ENCODE measurements at places on chromosomes 2 and 18. TPM values are rescaled to one million over a fixed set of nuclear protein-coding genes. Genes with fewer than 3 reads are reported as not detected.

DNA sequence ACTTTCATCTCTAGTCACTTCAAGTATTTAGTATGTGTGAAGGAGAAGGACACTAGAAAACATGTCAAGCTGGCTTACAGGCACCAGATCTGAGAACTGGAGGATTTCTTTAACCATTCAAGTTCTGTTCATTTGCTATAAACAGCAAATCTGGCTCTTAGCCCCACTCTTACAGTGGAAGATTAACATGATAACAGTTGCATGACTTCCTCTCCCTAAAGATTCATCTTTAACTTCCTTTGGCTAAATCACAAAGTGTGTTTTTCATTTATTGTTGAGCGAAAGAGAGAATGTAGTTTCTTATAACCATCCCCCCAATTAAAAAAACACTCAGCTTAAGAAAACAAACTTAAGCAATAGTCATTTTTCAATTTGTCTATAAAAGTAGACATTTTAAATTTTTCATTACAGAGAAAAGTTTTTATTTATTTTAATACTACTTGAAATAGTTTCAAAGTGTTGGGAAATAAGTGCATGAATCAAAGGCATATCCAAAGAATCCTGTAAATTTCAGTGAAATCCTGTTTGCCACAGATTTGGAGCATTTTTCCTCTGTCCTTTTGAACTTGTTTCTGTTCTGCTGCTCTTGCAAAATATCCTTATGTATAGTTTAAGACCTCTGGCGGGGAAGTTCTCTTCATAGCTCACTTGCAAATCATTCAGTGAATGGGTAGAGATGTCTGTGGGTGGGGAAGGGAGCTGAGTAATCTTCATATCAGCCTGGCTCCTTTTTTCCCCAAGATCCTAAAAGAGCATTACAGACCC is 241.0 kb upstream of the RBBP8 start:
- peak; percentile 96 for DNase-seq

DNA sequence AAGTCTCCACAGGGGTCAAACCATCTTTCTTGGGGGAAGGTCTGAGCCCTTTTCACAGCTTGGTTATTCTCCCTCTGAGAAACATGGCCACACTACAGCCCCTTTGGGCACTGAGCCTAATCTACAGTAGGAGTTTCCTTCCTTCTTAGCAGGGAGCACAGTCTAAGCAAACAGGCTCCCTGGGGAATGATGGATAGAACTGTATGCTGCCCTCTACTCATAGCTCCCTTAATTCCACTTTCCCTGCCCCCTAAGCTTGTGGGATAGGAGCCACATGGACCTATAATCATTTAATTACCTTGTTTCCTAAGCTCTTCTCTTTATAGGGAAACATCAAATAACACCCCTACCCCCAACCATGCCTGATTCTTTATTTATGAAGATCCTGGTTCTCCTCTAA is 442.1 kb upstream of the MEX3C start:
- no peak for DNase-seq

- DNase-seq = no peak
Measured at GRCh38 chr18:76515576-76515975, 20.5 kb upstream of the ZNF516 start.

DNA sequence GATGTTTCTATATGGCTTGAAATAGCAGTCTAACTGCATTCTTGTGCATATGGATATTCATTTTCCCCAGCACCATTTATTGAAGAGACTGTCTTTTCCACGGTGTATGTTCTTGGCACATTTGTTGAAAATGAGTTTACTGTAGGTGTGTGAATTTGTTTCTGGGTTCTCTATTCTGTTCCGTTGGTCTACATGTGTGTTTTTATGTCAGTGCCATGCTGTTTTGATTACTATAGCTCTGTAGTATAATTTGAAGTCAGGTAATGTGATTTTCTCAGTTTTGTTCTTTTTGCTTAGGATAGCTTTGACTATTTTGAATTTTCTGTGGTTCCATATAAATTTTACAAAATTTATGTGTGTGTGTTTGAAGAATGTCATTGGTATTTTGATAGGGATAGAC is 201.0 kb downstream of the MBD5 start:
- no peak for DNase-seq

DNA sequence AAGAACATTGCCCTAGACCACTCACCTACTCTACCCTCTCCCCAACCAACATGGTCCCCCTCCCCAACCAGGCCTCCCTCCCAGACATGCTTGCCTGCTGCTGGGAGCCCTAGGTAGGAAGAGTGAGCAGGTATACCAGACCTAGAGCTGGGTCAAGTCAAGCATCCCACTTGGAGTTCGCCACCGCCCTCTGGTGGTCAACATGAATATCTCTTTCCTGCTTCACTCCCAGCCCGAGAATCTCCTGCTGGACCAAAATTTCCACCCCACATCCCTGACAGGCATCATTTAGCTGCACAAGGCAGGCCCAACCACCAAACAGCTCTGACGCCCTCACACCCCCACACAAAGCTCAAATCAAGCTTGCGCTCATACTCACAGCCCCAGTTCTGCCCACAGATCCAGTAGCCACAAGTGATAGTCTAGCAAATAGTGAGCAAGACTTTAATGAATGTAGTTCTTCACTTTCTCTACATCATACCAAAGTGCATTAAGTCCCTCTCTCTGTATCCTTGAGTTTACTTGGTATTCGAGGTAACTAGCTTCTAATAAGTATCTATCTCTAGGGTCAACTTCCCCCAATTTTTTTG is 116.0 kb downstream of the TNS1 start:
- DNase-seq = no peak

DNA sequence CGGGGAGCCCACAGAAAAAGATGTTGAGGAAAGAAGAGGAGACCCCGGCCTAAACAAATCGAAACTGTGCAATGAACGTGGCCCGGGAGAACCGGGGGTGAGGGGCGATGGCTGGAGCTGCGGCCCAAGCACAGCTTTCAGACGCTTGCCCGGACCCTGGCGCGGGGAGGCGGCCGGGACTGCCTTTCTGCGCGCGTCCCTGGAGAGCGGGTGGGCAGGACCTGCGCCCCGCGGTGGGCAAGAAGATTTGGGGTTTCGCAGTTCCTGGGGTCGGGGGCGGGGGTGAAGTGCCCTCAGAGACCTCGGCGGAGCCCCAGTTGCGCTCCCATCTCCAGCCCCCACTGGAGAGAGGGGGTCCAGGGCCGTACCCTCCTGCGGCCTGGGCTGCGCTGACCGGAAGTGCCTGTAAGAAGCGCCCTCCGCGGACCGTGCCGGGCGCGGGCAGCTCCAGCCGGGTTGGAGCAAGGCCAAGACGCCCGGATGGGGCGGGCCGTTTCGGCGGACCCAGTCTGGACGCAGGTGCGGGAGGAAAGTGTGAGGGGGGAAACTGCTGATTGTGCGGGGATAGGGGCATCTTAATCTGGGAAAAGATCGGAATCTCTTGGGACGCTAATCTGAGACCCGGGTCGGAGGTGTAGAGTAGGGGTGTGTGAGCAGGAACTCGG is 11.6 kb downstream of the EN1 start:
- no peak for DNase-seq

DNA sequence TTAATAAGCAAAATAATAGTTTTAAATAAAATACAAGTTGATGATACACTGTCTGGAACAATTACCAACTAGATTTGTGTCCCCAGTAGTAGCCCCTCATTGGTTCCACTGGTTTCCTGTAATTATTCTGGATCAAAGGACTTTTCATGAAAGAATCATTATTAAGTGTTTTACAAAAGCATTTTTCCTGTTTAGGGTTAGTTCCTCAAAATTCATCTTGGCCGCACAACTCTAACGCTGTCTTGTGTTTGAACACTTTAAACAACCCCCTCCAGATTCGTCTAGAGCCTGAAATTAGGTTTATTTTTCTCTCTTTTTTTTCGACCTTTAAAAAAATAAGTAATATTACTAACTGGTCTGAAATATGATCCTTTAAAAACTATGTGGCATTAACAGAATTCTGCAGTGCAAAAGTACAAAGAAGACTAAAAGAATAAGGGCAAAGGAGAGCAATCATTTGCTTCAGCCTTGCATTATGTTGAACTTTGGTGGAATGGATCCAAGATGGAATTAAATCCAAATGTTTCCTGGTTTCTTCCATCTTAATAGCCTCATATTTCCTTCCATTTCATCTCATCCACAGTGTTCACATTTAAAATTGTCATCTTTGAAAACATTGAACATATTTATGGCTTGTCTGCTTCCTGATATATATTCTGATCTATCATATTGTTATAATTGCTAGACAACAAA is 678.4 kb downstream of the IRS1 start:
- no peak for DNase-seq

DNA sequence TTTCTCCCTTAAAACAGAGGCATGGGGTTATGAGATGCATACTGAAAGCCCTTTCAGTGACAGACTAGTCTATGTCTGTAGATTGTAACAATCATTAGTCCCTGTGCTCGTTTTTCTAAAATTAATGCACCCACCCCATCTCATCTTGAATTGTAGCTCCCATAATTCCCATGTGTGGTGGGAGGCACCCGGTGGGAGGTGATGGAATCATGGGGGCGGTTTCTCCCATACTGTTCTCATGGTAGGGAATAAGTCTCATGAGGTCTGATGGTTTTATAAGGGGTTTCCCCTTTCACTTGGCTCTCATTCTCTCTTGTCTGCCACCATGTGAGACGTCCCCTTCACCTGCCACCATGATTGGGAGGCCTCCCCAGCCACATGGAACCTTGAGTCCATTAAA is 100.9 kb downstream of the AP1S3 start:
- DNase-seq = no peak

DNA sequence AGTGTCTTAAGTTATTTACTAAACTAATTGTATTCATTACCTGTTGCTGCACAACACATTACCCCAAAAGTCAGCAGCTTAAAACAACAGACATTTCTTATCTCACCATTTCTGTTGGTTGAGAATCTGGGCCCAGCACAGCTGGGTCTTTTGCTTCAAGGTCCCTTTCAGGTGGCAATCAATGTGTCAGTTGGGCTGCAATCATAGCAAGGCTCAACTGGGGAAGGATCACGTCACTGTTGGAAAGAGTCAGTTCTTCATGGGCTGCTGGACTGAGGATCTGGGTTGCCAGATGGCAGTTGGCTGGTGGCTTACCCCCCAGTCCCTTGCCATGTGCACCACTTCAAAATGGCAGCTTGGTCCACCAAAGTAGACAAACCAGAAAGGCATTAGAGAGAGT is 261.2 kb downstream of the SUCLG1 start:
- DNase-seq = no peak

DNA sequence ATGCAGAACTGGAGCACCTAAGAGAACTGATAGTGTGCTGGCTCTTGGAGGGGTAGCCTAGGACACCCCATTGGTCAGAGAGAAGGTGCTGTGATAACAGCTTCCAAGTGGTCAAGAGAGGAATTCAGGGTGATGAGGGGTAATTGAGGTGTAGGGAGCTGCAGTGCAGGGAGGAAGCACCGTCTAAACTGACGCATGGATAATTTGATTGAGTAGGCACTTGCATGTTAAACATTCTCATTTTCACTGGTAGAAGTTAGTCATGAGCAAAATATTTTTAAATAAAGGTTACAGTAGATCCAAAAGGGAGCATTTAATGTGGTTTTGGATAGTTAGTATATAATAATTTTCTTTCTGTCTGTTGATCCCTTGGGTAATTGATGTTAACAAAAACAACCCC is 155.1 kb upstream of the TCF4 start:
- DNase-seq = no peak

- DNase-seq = peak; percentile 82
Measured at GRCh38 chr2:223054193-223054781, 2.3 kb downstream of the KCNE4 start.

DNA sequence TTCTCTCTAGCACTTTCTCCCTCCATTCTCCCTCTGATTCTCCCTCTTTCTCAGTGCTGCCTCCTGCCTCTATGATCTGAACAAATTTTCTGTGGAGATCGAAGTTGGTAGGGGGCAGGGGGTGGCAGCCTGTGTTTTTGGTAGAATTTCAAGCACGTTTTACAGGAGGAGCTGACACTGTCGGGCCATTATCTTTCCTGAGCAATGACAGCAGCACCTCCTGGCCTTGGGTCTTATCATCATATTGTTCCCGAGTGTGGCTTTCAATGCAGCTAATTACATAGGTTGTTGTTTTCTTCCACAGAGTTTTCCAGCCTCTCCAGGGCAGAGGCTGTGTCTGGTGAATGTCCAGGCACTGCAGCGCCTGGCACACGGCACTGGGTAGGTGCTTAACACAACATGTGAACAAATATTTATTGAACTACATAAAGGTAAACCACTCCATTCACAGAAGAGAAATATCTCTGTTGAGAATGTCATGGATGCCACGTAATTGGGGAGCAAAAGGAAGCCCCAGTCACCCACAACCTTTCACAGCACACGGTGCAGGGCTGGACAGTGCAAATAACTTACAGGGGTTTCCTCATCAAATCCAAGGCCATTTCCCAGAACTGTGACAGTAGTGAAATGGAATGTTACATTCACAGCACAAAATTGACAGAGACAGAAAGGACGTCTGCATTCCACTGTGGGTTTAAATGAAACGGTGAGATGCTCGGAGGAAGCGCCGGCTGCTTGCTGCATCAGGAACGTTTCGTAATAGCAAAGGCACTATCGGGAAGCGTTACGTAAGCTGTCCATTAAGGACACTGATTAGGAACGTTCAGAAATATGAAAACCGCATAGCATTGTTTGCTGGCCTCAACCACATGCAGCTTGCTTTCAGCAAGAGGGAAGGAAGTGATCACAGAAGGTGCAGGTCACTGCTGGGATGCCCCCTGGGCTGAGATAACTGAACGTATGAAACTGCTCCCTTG is 6.5 kb upstream of the KCNG2 start:
- peak; percentile 96 for DNase-seq

DNA sequence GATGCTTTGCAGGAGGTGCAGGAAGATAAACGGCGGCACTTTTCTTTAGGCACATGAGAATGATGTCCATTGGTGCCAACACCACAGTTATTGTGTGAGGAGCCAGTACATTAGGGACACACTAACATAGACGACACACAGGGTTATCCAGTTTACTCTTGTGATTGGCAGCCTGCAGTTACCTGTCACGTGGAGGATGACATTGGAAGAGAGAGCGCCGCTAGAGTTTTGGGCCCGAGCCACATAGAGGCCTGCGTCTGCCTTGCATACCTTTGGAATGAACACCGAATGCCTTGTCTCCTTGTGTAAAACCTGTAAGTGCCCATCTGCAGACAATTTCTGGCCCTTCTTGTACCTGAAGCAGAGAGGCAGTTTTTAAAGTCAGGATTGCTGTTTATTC is 26.9 kb upstream of the TTN start:
- DNase-seq = no peak

GRCh38 chr2:133518700-133519344 is 49.4 kb downstream of the NCKAP5 start:
- no peak for DNase-seq

GRCh38 chr2:167550448-167550847 is 662.2 kb downstream of the XIRP2 start:
- DNase-seq = no peak

The AGXT gene
- polyA plus RNA-seq = not detected

The NFATC1 gene
- 0.80 TPM for polyA plus RNA-seq

The NEU4 gene
- polyA plus RNA-seq = not detected

All from BJ (cell line).